Myocyte (in vitro differentiated cells): ENCODE measurements at places on chromosomes 16 and 17. TPM values are rescaled to one million over a fixed set of nuclear protein-coding genes. Genes with fewer than 3 reads are reported as not detected.

DNA sequence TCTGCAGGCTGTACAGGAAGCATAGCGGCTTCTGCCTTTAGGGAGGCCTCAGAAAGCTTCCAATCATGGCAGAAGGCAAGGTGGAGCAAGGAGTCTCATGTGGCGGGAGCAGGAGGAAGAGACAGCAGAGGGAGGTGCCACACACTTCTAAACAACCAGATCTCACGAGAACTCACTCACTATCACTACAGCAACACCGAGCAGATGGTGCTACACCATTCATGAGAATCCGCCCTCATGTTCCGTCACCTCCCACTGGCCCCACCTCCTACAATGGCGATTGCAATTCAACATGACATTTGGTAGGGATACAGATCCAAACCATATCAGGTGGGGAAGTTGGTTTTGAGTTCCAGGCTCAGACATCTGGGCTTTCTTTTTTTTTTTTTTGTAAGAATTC is 31.9 kb upstream of the NUDT7 start:
- no peak for DNase-seq

DNA sequence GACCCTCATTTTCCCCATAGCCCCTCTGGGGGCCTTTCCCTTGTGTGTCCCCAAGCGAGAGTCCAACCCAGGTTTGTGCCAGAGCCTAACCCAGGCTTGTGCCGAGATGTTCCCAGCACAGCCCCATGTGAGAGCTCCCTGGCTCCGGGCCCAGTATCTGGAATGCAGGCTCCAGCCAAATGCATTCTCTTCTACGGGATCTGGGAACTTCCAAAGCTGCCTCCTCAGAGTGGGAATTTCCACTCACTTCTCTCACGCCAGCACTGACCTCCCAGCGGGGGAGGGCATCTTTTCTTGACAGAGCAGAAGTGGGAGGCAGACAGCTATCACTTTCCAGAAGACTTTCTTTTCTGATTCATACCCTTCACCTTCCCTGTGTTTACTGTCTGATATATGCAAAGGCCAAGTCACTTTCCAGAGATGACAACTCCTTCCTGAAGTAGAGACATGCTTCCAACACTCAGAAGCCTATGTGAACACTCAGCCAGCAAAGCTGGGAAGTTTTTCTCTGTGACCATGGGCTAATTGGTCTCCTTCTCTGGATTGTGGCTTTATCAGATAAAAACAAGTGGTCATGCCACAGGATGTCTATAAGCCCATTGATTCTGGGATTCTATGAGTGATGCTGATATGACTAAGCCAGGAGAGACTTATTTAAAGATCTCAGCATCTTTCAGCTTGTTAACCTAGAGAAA is 2.5 kb upstream of the CCL2 start:
- peak; percentile 51 for DNase-seq

GRCh38 chr17:17505151-17505550 is 9.0 kb upstream of the RASD1 start:
- no peak for DNase-seq

- DNase-seq = no peak
These were observed 47.4 kb upstream of the ENPP7 start for GRCh38 chr17:79683365-79683764.

DNA sequence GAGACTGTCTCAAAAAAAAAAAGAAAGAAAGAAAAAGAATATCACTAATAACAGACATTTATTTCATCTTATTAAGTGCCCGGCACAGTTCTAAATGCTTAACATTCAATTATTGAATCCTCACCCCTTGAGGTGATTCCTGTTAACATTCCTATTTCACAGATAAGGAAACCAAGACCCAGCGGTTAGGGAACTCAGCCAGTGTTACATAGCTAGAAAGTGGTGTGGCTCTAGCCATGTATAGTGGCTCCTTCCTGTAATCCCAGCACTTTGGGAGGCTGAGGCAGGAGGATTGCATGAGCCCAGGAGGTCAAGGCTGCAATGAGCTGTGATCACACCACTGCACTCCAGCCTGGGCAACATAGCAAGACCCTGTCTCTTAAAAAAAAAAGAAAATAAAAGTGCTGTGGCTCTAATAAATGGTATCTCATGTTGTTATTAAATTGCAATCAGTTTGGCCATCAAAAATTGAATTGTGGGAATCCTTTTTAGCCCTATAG is 28.1 kb downstream of the ZNRF1 start:
- DNase-seq = no peak

- no peak for DNase-seq
These were observed 20.4 kb upstream of the MRPS23 start for GRCh38 chr17:57870283-57870635.

HES7 gene
- total RNA-seq = 0.16 and 0.53 TPM in 2 replicates
